ENCODE measurements at places on chromosomes 16 and 17.
A peak's percentile ranks its signal among the peaks of the same experiment; 100 is the strongest.

GRCh38 chr17:80804466-80804865, 187.2 kb upstream of the CHMP6 start:
- no peak for DNase-seq

GRCh38 chr17:60720763-60721531, 43.3 kb downstream of the BCAS3 start:
- peak; percentile 54 for DNase-seq

DNA sequence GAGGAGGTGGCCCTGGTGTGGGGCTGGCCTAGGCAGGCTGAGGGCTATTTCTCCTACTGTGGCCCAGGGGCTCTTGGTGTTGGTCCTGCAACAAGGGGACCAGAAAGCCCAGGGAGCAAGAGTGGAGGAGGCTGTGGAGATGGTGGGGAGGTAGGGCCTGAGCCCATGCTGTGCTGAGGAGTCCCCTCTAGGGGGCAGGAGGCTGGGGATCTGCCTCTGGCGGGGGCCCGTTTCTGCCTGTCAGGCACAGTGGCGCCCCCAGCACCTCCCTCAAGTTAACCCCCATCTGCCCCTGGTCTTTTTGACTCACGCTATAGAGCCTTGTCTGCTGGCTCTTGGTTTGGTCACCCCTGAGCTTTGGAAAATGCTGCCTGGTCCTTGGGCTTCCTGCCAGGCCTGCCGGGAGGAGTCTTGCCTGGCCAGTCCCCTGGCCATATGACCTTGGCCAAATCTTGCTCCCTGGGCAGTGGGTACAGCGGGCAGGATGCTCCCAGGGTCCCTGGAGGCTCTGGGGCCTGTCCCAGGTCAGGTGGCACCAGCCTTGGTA, 5.9 kb downstream of the BAIAP2 start:
- DNase-seq: no peak

DNA sequence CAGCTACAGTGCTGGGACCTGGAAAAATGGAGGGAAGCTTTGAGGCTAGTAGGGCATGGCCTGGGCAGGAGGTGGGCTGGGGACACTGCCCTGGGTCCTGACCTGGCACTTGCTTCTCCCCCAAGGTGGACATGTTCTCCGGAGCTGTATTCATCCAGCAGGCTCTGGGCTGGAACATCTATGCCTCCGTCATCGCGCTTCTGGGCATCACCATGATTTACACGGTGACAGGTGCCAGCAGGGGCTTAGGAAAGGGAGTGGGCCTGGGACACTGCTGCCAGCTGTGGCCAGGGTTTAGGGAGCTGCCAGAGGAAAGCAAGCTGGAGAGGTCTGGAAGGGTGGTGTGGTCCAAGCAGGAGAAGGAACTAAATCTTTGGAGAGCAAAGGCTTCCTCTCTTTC, 3.1 kb downstream of the SLC5A2 start:
- no peak for DNase-seq

- DNase-seq: no peak
Observed at GRCh38 chr17:21400816-21401593, 24.8 kb downstream of the KCNJ12 start.

GRCh38 chr16:55329791-55330428, 5.9 kb downstream of the IRX6 start:
- no peak for DNase-seq

- DNase-seq: peak; percentile 35
Observed at GRCh38 chr16:49615576-49615975, 240.3 kb downstream of the ZNF423 start.

- DNase-seq: no peak
Observed at GRCh38 chr17:5587438-5588032, 3.2 kb upstream of the NLRP1 start.

DNA sequence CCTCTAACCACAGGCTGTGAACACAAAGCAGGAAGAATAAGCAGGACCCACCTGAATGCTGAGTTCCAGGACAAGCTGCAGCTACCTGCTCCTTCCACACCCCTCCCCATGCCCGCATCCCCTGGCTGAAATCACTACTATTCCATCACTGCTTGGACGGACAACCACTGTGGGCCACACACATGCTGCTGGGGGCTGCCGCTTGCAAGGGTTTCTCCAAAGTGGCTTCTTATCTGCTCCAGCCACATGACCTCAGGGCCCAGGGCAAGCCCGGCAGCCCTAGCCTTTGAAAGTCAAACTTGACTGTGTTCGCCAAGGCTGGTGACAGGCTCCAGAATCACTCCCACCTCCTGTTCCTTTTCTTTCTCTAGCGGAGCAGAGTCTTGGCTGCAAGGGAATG, 18.4 kb downstream of the FA2H start:
- no peak for DNase-seq

- no peak for DNase-seq
Observed at GRCh38 chr16:57955572-57956188, 15.2 kb downstream of the CNGB1 start.

DNA sequence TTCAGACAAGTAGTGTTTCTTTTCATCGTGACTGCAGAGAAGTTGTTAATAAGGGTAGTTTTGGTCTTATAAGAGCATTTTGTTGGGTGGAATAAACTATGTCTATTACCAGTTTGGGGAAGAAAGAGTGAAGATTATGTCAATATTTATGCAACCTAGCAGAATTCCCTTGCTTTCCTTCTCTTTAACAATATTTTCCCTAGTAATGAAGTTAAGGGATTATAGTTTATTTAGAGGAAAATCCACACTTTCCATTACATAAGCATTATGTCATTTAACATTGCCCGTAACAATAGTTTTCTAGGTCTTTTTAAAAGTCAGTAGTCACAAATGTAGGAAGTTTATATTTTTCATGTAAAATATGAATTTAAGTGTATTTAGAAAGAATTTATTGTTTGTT, 2.5 kb upstream of the MAF start:
- no peak for DNase-seq

DNA sequence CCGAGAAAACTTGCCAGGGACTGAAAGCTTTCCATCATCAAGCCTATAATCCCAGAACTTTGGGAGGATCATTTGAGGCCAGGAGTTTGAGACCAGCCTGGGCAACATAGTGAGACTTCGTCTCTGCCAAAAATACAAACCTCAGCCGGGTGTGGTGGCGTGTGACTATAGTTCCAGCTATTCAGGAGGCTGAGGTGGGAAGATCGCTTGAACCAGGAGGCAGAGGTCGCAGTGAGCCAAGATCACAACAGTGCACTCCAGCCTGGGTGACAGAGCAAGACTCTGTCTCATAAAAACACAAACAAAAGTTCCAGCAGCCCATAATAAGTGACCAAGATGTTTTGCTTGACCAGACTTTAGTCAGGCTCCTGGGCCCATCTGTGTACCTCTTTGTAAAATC, 1.9 kb downstream of the MEAK7 start:
- no peak for DNase-seq

DNA sequence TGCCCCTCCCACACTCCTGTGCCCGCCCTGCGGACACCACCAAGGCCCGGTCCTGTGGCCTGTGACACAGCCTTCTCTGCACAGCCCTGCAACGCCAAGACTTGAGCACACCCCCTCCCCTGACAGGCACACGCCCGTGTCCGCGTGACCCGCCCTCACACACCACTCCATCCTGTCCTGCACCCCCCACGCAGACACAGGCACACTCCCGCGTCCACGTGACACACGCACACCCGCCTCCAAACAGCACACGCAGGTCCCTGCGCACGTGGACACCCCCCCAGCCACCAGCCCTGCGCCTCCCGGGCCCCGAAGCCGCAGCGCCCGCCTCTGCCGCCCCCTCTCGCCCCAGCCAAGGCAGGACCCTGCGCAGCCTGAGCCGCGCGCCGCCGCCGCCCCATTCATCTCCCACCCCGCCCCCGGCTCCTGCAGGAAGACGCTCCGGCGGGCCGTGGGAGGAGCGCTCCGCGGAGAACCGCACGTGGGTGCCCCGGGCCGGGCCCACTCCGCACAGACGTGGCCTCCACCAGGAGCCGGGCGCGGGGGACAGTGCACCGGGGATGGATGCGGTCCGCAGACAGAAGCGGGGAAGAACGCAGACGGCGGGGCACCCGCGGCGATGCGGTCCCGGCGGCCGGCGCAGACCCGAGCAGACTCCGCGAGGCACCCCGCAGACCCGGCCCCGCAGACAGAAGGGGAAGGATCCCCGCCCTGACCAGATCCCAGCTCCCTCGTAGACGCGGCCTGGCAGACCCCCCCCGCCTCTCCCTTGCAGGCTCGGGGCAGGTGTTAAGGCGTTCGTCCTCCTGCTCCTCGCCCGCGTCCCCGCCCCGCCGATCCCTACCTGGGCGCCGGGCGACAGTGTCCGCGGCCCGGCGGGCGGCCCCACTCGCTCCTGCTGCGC, 506 bp downstream of the CAMKK1 start:
- peak; percentile 83 for DNase-seq

GRCh38 chr17:48392857-48393256, 37.2 kb downstream of the SKAP1 start:
- no peak for DNase-seq

DNA sequence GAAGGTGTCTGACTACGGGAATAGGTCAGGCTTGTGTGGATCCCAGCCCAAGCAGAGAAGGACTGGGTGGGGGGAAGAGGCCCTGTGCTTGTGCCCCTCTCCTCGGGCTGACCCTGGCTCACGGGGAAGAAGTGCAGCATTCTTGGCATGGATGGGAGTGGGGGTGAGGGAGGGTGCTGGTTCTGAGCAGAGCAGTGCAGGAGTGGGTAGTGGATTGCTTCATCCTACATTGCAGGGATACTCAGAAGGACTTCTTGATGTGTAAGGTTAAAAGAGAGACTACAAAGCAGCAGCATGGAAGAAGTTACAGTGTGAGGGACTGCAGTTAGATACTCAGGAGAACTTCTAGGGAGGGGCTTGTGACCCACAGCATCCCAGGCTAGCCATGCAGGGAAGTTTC, 2.1 kb downstream of the ARHGAP23 start:
- DNase-seq: no peak

DNA sequence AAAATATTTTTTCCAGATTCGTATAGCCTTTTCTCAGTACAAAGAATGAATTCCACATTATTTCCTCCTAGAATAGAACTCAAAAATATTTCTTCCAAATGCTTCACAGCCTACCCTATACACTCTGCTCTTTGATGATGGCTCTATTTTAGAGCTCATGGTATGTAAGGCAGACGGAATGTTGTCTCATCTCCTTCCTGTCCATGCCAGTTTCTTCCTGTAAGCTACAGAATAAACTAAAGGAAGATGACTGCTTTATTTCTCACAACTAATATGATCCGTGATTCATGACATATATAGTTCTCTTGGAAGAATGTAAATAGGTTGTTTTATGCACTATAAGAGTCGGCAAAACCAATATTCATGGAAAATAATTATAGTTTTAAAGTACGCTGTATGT, 723.1 kb downstream of the CDH11 start:
- DNase-seq: no peak

DNA sequence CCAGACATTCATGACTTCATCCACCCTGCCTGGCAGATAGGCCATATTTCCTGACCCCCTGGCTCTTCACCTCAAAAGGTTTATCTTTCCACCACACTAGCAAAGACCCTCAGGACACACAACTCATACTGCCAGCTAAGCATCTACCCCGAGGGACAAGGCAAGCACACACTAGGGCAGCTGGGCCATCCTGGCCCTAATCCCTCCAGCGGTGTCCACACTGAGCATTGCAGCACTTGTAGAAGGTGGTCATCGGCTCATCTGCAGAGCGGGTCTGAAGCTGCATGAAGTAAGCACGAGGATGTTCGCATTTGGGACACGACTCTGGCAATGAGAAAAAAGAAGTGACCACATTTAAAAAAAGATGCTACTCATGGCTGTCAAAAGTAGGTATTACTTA, 6.2 kb downstream of the POLR3K start:
- DNase-seq: no peak

GRCh38 chr16:54974367-54974766, 43.7 kb downstream of the IRX5 start:
- DNase-seq: no peak

DNA sequence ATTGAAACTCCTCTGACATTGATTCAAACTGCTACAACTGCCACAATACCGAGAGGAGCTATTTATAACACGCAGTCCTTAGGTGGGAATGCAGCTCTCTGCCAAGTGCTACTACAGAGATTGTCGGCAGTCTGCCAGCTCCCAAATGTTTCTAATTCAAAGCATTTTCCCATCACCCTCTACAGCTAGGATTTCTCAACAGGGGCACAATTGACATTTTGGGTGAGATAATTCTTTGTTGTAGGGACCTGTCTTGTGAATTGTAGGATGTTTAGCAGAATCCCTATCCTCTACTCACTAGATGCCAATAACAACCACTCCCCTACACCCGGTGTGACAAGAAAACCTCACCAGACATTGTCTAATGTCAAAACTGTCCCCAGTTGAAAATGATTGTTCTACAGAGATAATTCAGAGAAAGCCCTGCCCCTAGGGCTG, 7.8 kb upstream of the N4BP1 start:
- DNase-seq: no peak

DNA sequence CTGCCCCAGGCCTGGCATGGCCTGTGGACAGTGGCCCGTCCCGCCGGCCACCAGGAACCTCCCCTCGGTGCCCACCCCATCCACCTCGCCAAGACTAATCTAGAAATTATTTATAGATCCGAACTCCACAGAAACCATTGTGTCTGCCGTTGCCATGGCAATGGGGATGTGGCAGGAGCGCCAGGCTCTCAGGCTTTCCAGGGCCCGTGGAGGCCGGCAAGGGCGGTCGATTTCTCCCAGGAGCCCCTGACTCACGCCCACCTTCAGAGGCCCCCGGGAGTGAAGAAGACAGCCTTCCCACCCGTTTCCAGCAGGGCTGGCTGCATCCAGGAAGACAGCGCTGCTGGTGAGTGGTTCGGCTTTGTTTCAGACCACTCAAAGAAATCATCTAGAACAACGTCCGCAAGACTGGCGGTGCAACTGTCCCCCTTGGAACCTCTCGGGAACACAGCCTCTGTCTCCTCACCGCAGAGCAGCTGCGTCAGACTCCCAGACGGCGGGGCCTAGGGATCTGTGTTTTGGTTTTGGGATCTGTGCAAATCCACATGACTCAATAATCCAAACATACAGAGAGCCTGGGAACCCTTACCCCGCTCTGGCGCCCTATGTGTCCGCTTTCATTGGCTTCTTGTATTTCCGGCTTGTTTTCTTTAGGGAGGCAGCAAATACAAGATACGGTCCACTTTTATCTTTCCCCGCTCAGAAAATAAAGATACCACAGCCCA, 48.5 kb upstream of the ZCCHC14 start:
- DNase-seq: no peak

DNA sequence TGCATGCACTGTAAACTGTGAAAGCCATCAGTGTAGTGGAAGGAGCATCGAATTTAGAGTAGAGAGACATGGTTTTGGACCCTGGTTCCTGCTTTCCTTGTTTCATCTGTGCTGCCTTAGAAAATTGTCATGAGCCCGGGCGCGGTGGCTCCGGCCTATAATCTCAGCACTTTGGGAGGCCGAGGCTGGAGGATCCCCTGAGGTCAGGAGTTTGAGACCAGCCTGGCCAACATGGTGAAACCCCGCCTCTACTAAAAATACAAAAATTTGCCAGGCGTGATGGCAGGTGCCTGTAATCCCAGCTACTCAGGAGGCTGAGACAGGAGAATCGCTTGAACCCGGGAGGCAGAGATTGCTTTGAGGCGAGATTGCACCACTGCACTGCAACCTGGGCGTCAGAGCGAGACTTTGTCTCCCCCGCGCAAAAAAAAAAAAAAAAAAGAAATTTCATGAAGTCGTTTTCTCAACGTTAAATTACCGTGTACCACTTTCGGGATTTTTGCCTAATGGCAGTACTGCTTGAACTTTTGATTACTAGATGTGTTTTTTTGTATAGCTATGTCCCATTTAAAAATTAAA, 912 bp downstream of the COQ7 start:
- no peak for DNase-seq

All from ecto neural progenitor cell (in vitro differentiated cells).